ENCODE measurements at places on chromosomes 2 and 18.

DNA sequence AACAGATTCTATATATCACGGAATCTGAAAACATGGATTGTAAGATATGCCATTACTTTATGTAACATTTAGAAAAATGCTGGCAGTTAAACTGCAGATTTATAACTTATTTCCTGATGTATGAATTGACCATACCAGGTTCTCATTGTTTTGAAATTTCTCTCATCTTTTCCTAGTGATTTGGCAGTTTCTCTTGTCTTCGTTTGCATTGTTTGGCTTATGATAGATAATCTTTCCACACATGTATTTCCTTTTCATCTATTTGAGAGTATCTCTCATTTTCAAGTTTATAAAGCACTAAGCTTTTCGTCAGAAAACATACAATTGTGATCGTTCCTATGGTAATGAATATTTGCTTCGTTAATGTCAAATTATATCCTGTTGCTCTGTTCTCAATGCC is 16.3 kb downstream of the NBEAL1 start:
- no peak for DNase-seq

DNA sequence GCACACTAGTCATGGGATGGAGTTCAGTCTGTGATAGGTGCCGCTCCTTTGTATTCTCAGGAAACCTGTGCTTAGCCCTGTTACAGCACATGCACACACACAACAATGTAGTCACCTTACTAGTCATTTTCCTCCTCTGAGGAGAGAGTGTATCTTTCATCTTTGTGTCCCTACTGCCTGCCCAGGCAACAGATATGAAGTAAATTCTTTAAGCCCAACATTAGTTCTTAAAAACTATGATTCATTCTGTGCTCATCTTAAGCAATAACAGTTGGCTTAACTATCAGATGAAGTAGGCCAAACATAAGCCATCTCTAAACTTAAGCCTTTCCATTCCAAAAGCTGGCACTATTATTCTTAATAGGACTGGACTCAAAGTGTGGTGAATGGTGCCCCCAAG is 186.5 kb downstream of the LNPK start:
- no peak for DNase-seq

DNA sequence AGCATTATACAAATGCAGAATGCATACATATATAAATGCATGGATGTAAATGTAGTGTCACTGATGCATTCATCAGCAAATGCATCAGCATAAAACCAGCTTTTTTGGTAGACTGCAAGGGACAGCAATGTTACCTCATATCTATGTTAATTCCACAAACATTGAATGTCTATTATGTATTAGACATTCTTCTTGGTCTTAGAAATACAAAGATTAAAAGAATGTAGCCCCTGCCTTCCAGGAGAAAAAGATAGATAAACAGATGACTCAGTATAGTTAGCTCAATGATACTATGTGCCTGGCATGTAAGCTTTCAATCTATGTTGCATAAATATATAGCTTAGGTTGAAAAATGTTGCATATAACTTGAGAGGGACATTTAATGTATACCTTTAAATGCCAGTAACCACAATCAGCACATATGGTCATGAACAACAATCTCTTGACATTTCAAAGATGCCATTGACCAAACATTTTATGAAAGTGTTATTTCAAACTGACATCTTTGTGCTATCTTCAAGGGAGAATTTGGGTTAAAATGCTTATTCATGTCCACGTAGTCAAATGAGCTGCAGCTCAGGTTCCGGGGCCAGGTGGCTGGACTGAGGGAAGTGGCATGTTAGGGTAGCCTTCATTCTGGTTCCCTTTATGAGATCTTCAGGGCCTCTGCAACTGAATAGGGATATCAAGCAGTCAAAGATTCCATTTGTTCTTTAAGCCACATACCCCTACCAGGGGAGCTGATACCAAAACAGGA is 45.2 kb upstream of the GCG start:
- no peak for DNase-seq

DNA sequence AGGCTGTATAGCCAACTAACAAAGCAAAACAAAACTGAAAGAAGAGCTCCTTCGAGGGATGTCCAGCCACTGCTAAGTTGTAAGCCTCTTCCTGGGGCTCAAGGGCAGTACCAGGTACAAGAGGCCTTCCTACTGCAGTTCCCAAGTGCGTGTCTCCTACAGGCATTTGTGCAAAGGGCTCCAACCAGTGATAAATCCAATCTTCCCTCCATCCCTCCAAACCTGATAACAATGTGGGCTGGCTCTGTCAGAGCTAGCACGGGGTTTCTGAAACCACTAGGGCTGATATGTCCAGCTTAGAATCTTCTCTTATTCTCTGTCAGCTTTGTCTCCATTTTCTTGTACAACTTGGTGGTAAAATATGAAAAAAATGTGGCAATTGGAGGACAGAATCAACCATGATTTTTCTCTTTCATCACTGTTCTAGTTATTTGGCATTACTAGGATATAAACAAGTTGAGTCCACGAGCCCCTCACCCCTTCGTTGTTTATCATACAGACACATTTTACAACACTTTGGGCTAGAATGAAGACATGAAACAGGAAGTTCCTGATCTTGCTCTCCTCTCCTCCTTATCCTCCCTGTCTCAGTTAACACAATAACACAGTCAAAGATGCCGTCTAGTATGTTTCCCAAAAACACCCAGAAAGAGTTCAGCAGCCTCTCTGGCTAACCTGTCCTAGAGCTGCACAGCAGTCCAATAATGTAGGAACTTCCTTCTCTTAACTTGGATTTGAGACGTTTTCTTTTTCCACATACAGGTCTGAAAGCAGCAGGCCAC is 35.4 kb upstream of the WIPF1 start:
- no peak for DNase-seq

DNA sequence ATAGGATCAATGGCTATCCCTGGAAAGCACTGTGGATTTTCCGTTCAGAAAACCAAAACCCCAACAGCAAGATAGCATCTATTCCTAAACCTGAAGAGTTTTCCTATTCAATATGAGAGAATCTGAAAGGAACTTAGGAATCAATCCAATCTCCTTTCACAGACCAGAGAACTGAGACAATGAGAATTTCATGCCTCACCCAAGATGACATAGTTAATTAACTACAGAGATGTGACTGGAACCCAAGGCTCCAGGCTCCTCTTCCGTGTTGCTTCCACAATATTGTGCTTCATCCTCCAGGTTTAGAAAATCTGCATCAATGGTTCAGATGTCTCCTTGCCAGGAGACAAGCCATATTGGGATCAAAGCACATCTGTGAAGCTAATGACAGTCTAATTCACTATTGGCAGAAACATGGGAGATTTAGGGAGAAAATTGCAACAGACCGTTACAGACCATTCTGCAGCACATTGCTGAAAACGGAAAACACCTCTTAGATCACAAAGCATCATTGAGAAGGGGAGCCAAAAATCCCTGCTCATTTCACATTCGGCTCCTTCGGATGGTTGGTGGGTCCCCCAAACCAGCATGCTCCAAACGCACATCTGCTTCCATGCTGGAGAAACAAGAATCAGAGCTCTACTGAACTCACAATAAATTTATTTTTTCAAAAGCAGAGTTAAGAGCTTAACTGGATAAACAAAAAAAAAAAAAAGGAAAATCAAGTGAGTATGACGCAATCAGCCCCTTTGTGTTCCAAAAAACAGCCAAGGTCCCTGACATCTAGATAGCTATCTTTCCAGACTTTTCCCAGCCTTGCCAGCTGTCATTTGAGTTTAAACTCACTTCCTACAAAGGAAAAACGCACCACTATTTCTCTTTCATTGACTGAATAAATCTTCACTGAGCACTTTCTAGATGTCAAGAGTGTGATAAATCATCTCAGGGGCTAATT is 290.3 kb downstream of the C1D start:
- no peak for DNase-seq

DNA sequence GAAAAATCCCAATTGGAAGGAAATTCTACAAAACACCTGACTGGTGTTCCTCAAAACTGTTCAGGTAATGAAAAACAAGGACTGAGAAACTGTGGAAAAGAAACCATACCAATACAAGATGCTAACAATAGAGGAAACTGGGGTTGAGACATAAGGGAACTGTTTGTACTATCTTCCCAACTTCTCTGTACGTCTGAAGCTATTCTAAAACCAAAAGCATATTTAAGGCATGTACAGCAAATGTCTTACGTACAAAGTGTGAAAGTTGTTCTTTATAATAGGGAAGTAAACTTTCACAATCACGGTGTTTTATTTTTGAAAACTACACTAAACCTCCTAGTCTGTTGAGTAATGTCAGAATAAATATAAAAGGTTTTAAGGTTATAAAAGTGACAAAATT is 776.1 kb upstream of the RAB6C start:
- DNase-seq, result no peak

DNA sequence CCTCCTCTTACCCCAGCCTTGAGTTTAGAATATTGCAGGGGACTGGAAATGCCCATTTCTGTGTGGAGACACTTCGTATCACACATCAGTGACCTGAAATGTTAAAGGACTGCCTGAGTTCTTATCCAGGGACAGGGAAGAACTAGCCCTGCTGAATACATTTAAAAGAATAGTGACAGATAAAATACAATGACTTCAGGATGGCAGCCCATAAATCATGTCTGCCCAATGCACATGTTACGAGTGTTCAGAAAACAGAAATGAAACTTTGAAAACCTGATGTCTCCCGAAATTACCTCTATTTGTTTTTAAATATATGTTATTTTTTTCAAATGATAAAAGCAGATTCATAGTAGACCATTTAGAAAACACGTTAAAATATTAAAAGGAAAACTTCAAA is 22.3 kb upstream of the RAB12 start:
- DNase-seq, result no peak

DNA sequence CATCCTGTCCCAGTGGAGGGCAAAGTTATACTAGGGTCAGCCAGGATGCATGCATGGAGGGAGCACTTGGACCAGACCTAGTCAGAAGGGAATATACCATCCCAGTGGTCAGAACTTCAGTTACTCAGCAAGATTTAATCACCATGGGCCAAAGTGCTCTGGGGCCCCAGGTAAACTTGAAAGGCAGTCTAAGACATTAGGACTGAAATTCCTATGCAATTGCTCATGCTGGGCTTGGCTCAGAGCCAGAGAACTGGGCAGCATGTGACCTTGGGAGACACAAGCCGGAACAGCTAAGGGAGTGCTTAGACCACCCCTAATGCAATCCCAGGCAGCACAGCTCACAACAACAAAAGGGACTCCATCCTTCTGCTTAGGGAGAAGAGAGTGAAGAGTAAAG is 401.3 kb downstream of the KCNJ3 start:
- DNase-seq, result no peak

DNA sequence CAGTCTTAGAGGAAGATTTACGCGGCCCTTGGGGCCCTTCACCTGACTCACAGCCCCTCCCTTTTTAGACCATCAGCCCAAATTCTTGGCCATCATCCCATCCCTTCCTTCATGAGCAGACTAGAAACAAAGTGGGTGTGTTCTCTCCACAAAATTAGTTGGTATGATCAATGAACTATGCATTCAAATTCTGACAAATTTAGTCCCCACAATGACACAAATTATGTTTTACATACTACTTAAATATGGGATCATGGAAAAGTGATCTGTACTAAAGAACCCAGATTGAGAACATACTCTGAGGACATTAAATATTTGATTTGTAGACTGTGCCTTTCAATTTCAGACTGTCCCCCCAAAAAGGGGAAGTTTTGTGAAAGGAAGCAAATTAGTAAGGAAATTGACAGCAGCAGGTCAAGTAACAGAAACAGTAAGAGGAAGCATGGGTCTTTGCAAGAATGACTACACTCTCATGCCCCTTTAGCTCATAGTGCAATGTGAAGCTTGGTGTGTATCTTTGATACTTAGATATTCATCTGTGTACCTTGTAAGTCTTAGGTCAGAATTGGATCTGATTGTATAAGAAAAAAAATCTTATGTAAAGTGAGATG is 2.2 kb upstream of the MAPRE2 start:
- no peak for DNase-seq

DNA sequence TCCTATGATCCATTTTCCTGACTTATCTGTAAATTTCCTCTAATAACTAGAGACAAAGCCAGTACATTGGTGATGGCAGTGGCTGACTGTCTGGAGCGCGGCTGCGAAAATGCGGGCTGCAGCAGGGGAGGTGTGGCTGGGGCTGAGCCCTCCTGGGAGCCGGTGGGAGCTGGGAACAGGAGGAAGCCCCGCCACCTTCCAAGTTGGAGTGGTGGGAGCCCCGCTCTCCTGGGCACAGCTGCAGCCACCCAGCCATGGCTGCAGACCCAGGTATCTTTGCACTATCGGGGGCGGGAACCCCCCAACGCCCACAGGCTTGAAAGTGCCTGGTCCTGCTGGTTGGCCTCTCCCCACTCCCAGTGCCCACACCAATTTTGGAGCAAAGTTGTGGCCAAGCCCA is 633.0 kb upstream of the TMEFF2 start:
- no peak for DNase-seq

DNA sequence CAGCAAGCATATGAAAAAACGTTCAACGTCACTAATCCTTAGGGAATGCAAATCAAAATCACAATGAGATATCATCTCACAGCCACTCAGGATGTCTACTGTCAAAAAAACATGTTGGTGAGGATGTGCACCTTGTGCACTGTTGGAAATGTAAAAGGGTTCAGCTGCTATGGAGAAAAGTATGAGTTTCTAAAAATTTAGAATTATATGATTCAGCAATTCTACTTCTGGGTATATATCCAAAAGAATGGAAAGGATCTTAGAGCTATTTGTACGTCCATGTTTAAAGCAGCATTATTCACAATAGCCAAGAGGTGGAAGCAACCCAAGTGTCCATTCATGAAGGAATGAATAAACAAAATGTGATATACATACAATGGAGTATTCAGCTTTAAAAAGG is 50.0 kb downstream of the CFAP210 start:
- DNase-seq, result no peak

DNA sequence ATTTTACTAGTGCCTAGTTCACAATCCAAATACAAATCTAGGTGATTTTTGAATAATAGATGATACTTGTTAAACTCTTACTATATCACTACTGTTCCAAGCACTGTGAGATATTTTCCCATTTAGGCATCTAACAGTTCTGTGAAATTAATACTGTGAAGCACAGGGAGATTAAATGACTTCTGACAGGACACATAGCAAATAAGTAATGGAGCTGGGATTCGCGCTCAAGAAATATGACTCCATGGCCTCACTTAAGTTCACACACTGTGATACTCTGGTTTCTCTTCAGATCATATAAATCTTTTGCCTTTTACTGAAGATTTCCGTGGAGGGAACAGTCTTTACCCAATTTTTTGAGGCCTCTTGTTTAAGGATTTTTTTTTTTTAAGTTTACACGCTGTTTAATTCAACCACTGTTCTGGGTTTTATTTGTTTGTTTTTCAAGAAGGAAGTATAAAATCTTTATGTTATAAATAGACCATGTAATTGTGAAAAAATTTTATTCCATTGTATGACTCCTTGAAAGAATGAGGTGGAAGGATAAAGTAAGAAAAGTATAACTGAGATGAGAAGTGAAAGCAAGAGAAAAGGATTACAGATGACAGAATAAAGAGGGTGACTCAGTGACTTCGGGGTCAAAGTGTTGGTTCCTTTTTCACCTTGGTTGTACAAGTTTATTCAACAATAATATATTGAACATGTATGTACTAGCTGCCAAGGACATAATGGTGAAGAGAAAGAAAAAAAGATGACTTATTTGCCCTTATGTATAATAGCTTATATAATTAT is 30.2 kb downstream of the RBM45 start:
- DNase-seq, result no peak
